Kidney epithelial cell (primary cell): ENCODE measurements at places on chromosomes 4 and X. TPM values are rescaled to one million over a fixed set of nuclear protein-coding genes. Genes with fewer than 3 reads are reported as not detected.

The MAGED1 gene
- 71.8 and 79.9 TPM in 2 replicates for total RNA-seq

The PPP2R2C gene
- total RNA-seq, result not detected in 2 replicates

The NAA10 gene
- total RNA-seq, result 139 and 141 TPM in 2 replicates

The TBC1D19 gene
- total RNA-seq, result 15.3 and 17.2 TPM in 2 replicates

The VCX3A gene
- 0.25 TPM in 1 of 2 replicates, not detected in the other for total RNA-seq

The GNRHR gene
- not detected in 2 replicates for total RNA-seq

The BLTP1 gene
- 47.3 and 57.8 TPM in 2 replicates for total RNA-seq

The POU3F4 gene
- 0.17 and 0.55 TPM in 2 replicates for total RNA-seq

The STBD1 gene
- 6.1 and 7.4 TPM in 2 replicates for total RNA-seq

The XK gene
- 0.34 and 1.1 TPM in 2 replicates for total RNA-seq

The SSX2B gene
- not detected in 2 replicates for total RNA-seq

The RIBC1 gene
- total RNA-seq, result 0.38 and 0.41 TPM in 2 replicates

The MAP9 gene
- total RNA-seq, result 20.8 and 22.0 TPM in 2 replicates

The USP17L28 gene
- total RNA-seq, result not detected in 2 replicates

The CENPI gene
- total RNA-seq, result 1.8 and 2.6 TPM in 2 replicates

The IQSEC2 gene
- total RNA-seq, result 5.4 and 7.2 TPM in 2 replicates

The BMPR1B gene
- 5.9 and 9.2 TPM in 2 replicates for total RNA-seq

The SMIM20 gene
- 39.8 and 50.0 TPM in 2 replicates for total RNA-seq

The IQCM gene
- total RNA-seq, result not detected in 2 replicates

The ADH1B gene
- total RNA-seq, result 0.08 TPM in 1 of 2 replicates, not detected in the other

The SPANXC gene
- total RNA-seq, result not detected in 2 replicates

The NAA11 gene
- not detected in 2 replicates for total RNA-seq

The ACOX3 gene
- 36.0 and 37.4 TPM in 2 replicates for total RNA-seq

The CYSLTR1 gene
- not detected in 2 replicates for total RNA-seq

The TEX13D gene
- total RNA-seq, result not detected in 2 replicates

The LRCH2 gene
- 3.7 and 5.1 TPM in 2 replicates for total RNA-seq

The CT47B1 gene
- not detected in 2 replicates for total RNA-seq

The PNMA6F gene
- not detected in 2 replicates for total RNA-seq
